Right cardiac atrium (tissue), 5 donors: ENCODE measurements at places on chromosomes 4 and X.
A peak's percentile ranks its signal among the peaks of the same experiment; 100 is the strongest.

DNA sequence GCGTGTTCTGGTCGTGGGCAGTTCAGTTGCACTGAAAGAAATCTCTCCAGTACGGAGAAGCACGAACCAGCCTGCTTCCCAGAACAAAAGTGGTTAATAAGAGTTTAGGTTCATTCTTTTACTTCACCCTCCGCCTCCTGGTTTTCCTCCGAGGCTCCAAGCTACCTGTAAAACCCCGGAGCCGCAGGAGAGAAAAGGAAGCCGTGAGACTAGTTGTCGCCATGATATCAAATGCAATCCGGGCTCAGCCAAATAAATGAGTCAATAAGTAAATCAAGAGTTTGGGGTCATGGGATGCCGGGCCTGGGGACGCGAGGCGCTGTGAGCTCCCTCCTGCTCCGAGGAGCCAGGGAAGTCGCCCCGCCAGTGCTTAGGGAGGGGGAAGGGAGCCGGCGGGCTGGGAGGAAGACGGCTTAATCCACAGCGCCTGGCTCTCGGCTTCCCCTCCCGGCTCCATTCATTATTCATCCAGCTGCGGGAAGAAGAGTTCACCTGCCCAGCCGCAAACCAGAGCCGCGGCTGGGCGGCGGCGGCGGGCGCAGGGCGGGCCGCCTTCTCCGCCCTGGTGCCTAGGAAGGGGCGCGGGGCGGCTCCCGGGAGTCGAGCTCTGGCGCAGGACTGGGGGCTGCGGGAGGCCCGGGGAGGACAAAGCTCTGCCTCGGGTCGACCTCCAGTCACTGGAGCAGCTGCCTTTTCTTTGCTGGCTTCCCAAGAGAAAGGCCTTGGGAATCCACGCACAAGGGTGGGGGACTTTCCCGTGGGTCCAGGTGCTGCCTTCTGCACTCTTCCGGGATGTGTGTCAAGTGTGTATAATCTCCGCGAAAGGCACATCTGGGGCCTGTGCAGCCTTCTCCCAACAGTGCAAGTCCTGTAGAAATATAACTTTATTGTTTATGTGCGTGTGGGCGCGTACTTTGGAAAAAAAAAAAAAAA lies 1.7 kb downstream of the FRAS1 start:
- DNase-seq, result peak; percentile 78

GRCh38 chr4:102734591-102735385 lies 26.0 kb downstream of the MANBA start:
- no peak for DNase-seq

DNA sequence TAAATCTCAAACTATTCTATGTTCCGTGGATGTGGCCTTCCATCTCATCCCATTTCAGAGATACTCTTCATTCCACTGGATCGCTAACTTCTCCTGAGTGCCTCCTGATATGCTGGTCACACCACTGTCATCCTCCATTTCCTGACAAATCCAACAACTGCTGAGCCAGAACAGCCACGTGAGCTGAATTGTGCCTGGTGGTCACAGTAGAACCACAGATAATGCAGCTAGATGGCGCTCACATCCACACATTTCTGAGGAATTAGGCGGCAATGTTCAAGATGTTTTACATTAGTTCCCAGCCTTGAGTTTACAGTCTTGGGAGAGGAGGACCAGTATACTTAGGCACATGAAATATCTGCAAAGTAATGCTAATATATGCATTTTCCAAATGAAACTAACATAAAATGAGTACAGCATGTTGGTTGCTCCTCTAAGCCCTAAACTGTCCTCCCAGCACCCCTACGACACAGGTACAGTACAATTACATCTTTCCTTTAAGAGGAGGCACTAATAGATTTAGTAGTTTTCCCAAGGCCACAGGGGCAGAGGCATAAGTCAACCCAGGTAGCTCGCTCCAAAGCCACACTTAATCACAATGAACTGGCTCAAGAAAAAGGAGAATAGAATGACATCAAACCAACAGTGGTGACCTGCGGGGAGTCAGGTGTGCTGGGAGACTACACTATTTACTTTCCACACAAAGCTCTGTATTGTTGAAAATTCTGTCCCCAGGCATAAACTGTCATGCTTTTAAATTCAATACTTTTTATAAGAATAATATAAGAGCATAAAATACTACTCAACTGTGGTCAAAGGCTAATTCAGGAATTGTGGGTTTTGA lies 134.2 kb downstream of the CHIC2 start:
- peak; percentile 77 for DNase-seq

DNA sequence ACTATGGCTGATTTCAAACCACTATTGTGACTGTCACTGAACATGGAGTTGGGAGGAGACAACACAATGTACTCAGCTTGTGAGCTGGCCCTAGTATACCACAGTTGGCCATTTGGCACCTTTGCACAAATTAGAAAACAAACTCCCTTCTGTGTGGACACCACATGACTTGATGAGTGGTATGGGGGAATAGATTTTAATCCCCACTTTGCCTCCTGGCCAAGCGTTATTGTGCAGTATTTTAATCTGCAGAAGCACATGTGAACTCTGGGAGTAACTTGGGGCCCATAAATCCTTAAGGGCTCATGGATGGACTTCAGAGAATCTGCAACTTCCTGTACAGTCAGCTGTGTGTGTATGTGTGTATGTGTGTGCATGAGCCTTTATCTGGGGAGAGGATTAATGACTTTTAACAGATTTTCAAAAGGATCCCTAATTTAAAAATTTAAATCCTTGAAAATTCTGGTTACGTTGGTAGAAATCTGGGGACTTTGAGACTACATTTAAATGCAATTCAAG lies 105.0 kb upstream of the PAQR3 start:
- no peak for DNase-seq

DNA sequence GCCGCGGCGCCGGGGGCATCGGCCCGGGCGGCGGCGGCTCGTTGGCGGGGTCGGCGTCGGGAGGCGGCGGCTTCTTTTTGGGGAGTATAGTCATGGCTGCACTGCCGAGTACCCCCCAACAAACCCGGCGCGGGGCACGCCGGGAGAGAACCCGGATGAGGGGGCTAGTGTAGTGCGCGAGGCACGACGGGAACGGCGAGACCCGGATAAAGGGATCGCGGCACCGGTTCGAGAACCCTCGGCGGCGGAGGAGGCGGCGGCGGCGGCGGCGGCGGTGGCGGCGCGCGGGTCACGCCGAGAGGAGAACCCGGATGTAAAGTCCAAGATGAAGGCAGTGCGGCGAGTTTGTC lies at the start of gene OTUD5:
Gene OTUD5, minus strand, starts transcription at position 131 of the 350 bp plus-strand sequence. Its CDS starts 37 bp downstream, at position 94.
- peak; percentile 87 for DNase-seq

GRCh38 chr4:72136429-72136828 lies 104.6 kb downstream of the NPFFR2 start:
- DNase-seq, result no peak

DNA sequence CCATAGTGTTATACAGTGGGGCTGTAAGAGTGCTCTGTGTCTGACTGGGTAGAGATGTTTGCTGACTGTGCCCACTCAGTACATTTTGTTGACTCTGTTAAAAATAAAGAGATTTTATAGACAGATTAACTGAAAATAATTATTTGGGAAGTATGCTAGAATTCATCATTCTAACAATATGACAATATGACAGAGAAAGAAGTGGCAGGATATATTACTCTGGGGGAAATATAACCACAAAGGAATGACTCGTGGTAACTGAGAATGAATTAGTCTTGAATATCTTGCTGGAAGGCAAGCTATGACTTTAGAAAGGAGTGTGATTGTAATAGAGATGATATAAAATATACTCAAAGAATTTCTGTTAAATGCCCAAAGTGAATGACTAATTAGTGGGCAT lies 46.8 kb downstream of the TMEM165 start:
- no peak for DNase-seq

DNA sequence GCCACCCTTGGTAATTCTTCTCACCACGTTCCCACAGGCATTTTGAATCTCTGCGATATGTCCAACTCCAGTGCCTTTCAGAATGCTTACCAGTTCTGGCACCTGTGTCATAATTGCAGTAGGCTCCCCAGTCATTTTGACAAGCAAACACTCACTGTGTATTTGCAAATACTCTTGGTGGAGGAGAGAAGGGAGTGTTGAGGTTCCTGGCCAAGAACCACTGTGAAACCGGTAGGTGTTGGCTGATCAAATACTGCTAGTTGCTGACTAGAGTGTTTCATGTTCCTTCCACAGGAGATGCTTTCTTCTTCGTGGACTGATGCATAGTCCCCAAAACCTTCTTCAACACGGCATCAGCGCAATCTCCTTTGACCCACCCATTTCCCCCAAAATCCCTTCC lies 16.0 kb upstream of the NLGN4X start:
- no peak for DNase-seq

DNA sequence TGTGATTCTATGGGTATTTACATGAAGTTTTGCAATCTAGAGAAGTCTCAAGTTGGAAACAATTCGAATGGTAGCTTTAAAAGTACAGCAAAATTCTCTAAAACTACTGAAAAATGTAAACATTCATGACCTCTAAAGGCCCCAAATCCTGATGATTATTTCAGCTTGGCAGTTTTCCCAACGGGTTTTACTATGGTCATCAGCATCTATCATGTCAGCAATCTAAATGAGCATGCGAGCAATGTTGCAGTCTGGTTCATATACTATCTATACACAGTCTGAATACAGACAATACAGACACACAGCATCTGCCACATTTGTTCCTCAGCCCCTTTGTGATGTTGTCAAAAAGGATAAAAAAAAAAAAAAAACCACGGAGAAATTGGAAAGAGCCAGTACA lies 790.3 kb upstream of the HTR2C start:
- no peak for DNase-seq

DNA sequence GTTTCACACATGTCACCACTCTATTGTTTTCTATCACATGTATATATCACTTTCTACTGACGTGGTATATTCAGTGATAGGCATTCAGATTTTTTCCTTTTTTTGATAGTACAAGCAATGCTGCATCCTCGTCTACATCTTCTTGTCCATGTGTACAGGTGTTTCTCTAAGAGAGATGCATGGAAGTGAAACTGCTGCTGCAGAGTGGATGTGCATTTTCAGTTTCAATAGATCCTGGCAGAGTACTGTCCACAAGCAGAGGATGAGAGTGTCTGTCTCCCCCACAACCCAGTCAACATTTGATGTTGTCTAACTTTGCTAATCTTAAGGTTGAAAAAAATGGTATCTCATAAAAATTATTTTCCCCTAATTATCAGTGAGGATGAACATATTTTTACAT lies 194.0 kb upstream of the CASK start:
- DNase-seq, result no peak

- no peak for DNase-seq
These were observed 127.8 kb upstream of the ARX start for GRCh38 chrX:25143596-25143995.

DNA sequence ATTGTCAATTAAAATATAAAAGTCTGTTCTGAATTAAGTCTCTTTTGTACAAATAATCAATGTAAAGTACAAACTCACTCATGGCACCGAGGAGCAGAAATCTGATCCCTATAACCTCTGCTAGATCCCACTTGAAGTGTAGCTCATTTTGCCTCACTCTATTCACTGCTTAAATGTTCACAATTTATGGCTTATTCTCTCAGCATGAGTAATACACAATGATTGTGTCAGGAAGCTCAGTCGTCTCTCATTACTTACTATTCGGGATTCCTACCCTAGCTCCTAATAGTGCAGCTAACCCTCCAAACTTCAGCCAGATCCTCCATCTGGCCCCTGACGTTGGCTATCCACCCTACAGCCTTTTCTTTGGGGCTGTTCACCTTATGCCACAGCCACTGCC lies 4.7 kb upstream of the AMMECR1 start:
- DNase-seq, result no peak

- no peak for DNase-seq
These were observed 16.6 kb downstream of the ARHGAP24 start for GRCh38 chr4:85491527-85491926.

DNA sequence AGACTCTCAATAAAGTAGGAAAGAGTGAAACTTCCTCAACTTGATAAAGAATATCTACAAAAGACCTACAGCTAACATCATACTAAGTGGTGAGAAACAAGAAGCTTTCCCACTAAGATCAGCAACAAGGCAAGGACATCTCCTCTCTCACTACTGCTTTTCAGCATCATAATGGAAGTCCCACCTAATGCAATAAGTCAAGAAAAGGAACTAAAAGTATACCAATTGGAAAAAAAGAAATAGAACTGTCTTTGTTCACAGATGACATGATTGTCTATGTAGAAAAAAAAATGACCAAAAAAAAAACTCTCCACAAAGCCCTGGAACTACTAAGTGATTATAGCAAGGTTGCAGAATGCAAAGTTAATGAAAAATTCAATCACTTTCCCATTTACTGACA lies 25.1 kb upstream of the SH3RF1 start:
- no peak for DNase-seq

DNA sequence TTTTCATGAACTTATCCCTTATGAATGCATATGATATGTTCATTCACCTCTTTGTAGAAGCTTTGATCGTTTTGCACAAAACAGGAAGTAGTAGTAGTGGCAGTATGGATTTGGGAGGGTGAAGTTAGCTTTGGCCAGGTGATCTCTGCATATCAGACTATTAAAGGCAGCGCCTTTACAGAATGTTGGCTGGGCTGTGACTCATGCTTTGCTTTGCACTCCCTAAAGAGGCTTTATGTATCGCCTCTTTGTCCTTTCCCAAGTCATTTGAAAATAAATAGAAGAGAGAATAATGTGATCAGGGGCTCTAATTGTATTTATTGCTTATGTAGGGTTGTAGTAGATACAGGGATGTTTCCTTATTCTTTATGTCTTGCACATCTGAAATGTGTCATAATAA lies 50.4 kb downstream of the SHROOM3 start:
- no peak for DNase-seq

DNA sequence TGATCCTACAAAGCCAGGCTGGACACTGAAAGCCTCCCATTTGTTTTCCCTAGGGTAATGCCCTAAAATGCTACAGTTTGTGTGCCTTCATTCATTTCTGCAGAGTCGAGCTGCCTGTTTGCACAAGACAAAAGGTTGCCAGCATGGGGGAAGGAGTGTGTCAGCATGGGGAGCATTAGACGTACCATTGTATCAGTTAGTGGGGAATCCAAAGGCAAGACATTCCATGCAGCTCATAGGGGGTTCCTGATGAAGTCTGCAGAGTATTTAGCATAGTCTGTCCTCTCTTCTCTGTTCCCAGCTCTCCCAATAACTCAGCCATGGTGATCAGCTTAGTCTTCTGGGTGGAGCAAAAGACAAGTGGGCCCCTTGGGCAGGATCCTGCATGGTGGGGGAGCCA lies 276.9 kb upstream of the PCDH7 start:
- DNase-seq, result no peak

GRCh38 chr4:139030614-139031235 lies 15.1 kb downstream of the NOCT start:
- DNase-seq, result no peak

DNA sequence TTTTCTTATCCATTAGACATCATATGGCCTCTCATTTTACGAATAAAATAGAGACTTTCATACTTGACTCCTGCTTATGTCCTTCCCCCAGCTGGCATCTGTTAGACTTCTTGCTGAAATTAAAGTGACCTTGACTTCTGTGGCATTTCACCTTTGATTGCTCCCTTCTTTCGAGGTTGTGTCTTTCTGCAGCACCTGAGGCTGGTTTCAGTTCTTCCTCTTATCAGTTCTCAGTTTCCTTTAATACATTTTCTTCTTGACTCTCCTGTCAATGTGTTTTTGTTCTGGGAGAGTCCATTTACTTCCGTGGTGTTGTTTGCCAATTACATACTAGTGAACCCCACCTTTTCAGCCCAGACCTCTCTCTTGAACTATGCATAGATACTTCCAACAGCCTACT lies 81.6 kb downstream of the RBPJ start:
- no peak for DNase-seq
